Esophagus squamous epithelium (tissue), 5 donors: ENCODE measurements at places on chromosomes 6 and 20.

- no peak for DNase-seq
Observed at GRCh38 chr6:116513224-116513875, 1.9 kb downstream of the CALHM5 start.

- DNase-seq, result no peak
Observed at GRCh38 chr20:61176874-61177273, 75.2 kb upstream of the CDH4 start.

DNA sequence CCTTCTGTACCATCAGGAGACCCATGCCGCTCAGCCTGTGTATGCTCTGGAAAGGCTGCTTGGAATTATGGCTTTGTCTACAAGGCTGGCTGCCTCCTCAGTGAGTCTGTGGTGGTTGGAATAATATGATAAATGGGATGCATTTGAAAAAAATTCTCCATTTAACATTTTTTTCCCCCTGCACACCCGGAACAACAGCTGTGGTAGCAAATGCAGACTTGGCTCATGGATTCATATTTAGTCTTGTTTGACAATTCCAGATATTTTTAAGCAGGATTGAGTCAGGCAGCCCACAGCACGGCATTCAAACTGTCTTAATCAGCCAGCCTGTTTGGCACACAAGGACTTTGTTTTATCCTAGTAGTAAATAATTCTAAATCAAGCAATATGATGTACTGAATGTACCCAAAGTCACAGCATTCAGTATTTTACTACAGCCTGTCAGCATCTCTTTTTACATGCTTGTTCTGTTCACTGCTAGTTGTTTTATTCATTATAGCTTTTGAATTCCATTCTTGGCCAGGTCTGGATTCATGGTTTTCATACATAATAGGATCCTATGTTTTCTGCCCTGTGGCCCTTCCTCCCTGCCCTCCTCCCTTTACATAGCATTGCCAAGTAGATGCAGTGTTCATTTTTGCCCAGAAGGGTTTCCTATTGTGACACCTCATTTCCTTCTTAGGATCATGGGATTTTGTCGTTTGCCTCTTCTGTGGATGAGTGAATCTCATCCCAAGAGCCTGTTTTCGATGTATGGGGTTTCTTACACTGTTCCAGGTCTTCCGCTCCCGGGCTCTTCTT lies 68.1 kb downstream of the LRRC1 start:
- DNase-seq, result no peak

GRCh38 chr20:5719861-5720403 lies 30.3 kb upstream of the SHLD1 start:
- no peak for DNase-seq

DNA sequence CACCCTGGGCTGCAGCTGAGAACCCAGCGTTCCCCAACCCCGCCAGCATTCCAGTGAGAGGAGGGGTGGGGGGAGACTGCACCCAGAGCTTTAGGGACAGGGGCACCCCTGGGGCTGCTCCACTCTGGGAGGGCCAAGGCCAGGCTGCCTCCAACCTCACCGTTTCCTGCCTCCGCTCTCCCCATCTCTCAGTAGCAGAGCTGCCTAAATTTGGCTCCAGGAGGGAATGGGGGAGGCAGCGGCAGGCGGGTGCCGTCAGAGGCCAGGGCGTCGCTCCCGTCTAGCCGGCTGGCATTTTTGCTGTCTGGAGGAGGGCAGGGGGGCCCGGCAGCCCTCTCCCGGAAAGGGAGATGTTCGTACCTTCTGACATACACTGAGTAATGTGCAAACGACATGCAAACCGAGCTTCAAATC lies 46.6 kb downstream of the NOL4L start:
- DNase-seq, result no peak

GRCh38 chr6:167125410-167125809 lies 2.5 kb downstream of the CCR6 start:
- no peak for DNase-seq

- no peak for DNase-seq
Observed at GRCh38 chr6:9620687-9621086, 794.2 kb downstream of the TFAP2A start.

GRCh38 chr20:44736170-44737021 lies 9.3 kb upstream of the KCNK15 start:
- DNase-seq, result no peak

DNA sequence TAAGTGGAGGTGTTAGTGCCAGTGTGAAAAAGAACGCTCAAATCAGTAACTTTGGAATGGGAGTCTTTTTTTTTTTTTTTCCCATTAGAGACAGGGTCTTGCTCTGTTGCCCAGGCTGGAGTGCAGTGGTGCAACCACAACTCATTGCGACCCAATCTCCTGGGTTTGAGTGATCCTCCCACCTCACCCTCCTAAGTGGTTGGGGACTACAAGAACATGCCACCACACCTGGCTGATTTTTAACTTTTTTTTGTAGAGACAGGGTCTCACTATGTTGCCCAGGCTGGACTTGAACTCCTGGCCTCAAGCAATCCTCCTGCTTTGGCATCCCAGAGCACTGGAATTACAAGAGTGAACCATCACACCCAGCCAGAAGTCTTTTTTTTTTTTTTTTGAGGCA lies 19.7 kb downstream of the LATS1 start:
- no peak for DNase-seq

DNA sequence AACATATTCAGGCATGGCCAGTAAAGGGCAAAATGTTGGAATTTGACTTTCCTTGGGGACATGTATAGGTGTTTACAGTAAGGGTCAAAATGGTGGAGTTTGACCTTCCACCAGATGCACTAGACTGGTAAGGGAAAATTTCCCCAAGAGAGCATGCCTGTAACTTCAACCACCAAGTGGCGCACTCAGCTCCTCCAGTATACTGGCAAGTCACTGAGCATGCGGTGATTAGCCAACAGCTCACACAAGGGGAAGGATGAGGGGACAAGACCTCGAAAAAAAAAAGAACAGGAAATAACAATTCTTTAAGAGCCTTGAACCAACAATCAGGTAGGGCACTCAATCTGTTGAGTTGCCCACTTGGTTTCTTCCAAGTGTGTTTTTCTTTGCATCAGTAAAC lies 140.9 kb downstream of the EYS start:
- DNase-seq, result no peak

DNA sequence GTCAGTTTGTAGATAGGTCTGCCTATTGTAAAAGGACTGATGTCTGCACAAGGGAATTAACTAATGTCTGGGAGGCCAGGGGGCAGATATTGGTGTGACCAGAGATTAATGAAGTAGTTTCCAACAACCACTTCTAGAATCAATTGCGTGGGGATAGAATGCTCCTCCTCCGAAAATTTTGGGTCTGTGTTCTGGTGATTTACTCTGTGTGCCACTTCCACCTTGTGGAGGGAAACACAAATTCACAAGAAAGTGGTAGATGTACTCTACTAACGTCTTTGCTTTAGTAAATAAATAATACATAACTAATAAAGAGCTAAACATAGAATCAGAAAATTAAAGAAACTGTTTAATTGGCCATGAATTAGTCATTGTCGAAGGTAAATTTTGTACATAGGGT lies 25.5 kb downstream of the TMEM14A start:
- DNase-seq, result no peak

GRCh38 chr6:149895833-149896271 lies 2.1 kb downstream of the RAET1E start:
- no peak for DNase-seq

- DNase-seq, result no peak
Observed at GRCh38 chr6:118881440-118882313, 12.3 kb upstream of the ASF1A start.

DNA sequence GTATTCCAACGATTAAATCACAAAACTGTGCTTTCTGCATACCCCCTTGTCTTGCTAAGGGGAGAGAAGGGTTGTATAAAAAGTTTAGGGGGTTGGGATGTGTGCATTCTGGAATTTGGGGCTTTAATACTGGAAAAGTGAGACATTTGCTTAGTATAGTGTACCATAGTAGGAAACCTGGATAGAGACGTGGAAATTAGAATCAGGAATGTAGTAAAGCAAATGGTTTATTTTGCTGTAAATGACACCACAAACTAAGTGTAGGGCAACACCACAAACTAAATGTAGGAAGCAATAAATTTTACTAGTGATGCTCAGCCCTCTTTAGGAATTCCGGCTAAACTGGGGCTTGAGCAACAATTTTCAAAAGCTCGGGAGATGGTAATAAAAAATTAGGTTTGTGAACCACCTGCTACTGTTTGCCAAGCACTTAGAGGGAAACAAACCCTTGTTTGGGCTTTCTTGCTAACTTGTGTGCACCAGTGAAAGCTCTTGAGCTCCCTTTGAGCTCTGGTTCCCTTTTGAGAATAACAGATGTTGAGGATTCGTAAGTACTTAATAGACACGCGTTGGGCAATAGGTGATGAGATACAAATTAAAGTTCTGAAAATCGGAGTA lies 13.8 kb downstream of the BRD2 start:
- no peak for DNase-seq

GRCh38 chr6:102895683-102896082 lies 1502.2 kb downstream of the GRIK2 start:
- no peak for DNase-seq

DNA sequence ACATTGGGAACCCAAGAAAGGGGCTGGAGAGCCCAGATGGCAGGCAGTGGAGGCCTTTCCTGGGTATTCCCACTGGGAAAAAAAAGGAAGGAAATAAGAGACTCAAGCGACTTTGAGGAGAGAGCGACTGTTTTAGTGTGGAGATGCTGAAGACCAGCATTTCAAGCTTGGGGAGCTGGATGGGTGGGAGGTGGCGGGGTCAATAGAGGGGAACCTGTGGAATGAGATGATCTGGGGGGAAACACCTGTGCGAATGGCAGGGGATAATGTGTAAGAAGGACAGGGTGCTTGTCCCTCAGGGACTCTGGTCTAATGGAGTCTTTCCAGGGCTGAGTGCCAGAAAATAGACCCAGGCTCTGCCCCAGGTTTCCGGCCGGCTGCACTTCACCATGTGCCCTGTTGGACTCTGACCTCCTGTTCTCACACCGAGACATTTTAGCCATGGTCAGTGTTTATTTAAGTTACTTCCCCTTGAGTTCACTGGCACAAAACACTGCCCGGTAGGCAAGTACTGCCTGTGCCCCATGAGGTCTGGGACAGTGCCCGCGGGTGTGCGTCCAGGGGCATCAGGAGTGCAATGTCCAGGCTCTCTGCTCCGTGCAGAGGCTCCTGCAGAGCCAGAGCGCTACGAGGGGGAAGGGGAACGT lies 50.4 kb upstream of the NKX2-2 start:
- no peak for DNase-seq

DNA sequence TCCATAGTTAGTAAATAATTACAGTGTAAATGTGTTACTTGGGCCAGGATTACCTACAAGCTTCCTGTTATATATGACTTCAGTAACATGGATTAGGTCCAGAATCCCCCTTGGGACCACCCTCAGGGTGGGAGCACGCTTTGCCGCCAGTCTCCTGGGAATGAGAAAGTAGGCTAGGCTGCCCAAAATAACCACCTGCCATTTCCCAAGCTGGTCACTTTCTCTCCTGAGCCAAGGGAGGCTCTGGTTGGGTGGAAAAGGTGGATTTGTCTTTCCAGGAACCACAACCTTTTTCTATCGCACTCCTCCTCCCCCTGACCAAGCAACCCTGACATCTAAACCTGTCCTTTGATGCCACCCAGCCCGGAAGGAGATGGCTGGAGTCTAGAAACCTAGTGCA lies 9.6 kb upstream of the RIMS4 start:
- no peak for DNase-seq

DNA sequence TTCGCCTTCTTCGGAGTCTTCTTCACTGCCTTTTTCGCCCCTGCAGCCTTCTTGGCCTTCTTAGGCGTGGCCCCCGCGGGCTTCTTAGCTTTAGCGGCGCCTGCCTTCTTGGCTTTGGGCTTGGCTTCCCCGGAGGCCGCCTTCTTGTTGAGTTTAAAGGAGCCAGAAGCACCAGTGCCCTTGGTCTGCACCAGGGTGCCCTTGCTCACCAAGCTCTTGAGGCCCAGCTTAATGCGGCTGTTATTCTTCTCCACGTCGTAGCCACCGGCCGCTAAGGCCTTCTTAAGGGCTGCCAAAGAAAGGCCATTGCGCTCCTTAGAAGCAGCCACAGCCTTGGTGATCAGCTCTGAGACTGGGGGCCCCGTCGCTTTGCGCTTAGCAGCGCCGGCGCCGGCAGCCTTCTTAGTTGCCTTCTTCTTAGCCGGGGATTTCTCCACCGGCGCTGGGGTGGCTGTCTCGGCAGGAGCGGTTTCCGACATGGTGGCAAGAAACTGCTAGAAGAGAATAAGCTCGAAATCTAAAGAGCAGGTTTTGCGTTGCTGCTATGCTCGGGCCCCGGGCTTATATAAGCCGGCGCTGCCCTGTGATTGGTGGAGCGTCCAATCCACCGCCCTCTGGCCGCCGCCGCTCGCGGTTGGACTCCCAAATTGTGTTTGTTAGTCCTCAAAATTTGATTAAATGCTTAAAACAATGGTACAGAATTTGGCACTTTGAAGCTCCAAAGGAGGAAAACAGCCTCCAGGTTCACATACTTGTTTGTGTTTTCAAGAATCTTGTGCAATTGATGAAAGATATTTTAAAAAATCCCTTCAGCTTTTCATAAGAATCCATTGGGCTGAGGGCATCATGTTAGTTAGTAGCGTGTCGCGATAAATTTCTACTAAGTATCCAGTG lies 44.9 kb downstream of the OR2B2 start:
- DNase-seq, result no peak

DNA sequence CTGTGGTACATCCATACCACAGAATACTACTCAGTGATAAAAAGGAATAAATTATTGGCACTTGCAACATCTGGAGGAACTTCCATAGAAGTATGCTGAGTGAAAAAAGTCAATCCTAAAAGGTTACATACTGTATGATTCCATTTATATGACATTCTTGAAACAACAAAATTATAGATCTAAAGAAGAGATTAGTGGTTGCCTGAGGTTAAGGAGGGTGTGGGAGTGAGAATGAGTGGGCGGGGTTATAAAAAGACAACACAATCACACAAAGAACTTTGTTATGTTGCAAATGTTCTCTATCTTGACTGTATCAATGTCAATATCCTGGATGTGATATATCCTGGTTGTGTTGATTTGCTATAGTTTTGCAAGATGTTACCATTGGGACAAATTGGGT lies 21.2 kb downstream of the SNRPB start:
- no peak for DNase-seq

GRCh38 chr6:97572943-97573342 lies 289.9 kb upstream of the MMS22L start:
- DNase-seq, result no peak

GRCh38 chr20:50198716-50199115 lies 8.1 kb downstream of the CEBPB start:
- no peak for DNase-seq

GRCh38 chr20:1671891-1672669 lies 14.5 kb upstream of the SIRPG start:
- no peak for DNase-seq

DNA sequence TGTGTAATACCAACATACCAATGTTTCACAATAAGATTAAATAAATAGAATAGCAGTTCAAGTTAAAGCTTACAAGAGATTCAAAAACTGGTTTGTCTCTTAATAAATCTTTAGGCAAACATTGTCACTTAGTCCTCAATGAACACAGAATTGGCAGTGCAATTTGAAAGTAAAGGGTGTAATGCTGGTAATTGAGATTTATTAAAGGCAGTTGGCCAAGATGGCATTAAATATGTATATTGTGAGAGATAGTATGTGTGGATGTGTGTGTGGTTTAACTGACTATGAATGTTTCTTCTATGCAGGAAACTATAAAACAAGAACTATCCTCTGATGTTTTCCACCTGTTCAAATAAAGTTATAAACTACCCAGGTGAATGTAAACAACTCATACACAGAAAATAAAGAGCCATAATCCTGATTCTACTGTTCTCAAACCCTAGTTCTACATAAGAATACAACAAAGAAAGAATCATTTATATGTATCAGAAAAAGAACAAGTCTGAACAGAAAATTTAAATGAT lies 267.9 kb upstream of the PTCHD4 start:
- no peak for DNase-seq

GRCh38 chr6:30885481-30885998 lies 1.2 kb downstream of the DDR1 start:
- no peak for DNase-seq

GRCh38 chr6:80543598-80544222 lies 437.2 kb downstream of the BCKDHB start:
- no peak for DNase-seq
